Hematopoietic multipotent progenitor cell treated with erythropoietin and hydrocortisone succinate and interleukin-3 and kit ligand, for 4 days (in vitro differentiated cells): ENCODE measurements at places on chromosomes 5 and 9.

DNA sequence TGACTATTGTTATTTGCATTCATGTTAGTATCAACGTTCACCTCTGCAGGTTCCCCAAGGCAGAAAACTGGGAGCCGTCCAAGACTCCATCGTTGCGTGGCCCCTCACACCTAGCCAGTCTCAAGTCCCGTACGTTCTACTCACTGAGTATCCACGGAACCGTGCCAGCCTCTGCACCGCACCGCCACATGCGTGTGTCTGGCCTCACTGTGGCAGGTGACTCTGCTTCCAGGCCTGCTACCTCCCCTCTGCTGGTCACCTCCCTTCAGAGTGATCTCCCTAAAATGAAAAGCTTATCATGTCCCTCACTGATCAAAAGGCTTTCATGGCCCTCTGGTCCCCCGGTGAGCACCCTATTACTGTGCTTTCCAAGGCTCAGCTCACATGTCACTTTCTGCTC, 108.1 kb downstream of the GABBR2 start:
- no peak for DNase-seq

DNA sequence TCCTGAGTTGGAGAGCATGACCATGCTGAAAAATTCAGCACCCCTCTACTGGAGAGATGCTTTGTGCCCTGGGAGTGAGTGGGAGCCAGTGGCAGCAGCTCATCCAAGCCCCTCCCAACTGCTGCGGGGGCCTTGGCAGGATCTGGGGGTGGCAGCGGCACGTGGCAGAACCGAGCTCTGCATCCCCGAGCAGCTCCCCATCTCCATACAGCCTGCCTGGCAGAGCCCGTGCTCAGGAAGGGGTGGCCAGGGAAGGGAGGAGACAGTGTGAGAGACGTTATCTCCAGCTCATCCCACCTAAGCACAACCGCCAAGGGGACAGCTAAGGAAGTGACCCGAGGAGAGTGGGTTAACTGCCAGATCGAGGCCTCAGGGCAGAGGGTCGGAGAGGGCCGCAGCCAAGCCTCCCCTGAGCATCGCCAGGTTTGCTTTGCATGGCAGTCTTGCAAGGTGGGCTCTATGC, 17.2 kb upstream of the DPM2 start:
- DNase-seq = no peak

DNA sequence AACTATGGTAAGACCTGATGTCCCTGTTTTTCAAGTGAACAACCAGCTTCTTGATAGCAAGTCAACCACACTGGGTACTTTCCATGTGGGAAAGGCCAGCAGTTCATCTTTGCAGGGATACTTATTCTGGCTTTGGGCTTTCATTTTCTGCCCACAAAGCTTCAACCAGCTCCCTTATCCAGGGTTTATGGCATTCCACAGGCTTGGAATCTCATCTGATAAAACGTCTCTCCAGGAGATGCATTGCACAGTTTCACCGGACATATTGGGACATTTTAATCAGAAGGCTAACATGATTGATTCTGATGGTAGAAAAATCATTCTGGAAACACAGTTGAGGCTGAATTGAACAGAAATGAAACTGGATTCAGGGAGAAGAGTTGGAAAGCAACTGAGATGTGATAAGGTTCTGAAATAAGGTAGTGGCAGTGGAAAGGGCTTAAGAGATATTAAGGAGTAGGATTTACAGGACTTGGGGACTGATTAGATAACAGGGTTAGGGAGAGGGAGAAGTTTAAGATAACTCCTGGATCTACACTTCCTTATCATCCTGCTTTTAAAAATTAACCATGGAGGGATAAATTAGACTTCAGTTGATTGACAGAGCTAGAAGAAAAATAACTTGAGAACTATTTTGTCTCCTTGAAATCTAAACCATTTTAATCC, 195.8 kb upstream of the FBXL7 start:
- DNase-seq = no peak

- DNase-seq = no peak
These were observed 92.5 kb downstream of the SNX24 start for GRCh38 chr5:122937914-122938313.

- peak; percentile 69 for DNase-seq
These were observed 131.9 kb downstream of the NPR3 start for GRCh38 chr5:32842813-32843530.

- DNase-seq = no peak
These were observed 22.8 kb upstream of the DTWD2 start for GRCh38 chr5:119011186-119011585.

DNA sequence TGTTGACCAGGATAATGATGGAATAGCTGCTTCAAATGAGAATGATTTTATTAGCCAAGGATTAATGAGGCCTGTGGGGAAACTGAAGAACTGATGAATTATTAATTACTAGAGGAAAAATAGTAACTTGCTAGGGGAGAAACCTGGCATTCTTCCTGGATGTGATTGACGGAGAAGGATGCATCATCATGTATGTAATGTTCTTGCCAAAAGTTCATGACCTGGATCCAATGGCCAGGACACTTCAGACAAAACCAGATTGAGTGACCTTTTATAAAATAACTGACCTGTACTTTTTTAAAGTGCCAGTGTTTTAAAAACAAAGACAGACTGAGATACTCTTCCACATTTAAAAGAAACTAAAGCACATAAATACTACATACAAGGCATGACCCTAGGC, 23.7 kb downstream of the KIAA1191 start:
- no peak for DNase-seq

DNA sequence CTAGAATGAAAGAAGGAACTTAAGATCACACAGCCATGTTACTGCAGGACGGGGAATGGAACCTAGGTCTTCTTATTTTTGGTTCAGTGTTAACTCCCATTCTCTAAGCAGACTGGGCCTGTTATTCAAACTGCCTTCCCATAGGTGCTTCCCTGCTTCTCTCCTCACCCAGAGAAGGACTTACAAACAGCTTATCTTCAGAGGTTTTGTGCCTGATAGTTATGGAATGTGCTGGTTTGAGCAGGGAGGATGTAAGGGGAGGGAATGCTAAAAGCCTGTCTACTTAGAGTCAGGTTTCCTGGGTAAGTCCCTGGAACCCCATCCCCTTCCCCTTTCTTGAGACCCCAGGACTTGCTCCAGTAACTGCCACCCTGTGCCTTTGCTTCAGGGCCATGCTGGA, 4.2 kb upstream of the PSMD5 start:
- DNase-seq = no peak

DNA sequence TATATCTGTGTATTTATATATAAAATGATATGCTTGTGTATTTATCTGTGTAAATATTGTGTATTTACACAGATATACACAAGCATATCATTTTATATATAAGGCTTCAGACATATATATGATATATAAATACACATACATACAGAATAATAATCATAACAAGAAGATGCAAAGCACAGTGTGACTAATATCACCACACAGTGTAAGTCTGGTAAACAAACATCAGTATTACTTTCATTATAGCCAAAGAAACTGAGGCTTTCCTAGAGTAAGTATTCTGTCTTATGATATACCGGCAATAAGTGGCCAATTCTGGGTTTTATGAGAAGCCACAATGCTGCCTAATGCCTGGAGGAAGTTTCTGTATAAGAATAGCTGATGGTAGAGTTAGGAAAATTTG, 29.9 kb upstream of the RAPGEF6 start:
- DNase-seq = no peak
